Stimulated activated CD4-positive, alpha-beta T cell treated with anti-CD3 and anti-CD28 coated beads, TNF-alpha, amount 100 ng/mL, for 1 hour (primary cell): ENCODE measurements at places on chromosomes 5 and 9.

DNA sequence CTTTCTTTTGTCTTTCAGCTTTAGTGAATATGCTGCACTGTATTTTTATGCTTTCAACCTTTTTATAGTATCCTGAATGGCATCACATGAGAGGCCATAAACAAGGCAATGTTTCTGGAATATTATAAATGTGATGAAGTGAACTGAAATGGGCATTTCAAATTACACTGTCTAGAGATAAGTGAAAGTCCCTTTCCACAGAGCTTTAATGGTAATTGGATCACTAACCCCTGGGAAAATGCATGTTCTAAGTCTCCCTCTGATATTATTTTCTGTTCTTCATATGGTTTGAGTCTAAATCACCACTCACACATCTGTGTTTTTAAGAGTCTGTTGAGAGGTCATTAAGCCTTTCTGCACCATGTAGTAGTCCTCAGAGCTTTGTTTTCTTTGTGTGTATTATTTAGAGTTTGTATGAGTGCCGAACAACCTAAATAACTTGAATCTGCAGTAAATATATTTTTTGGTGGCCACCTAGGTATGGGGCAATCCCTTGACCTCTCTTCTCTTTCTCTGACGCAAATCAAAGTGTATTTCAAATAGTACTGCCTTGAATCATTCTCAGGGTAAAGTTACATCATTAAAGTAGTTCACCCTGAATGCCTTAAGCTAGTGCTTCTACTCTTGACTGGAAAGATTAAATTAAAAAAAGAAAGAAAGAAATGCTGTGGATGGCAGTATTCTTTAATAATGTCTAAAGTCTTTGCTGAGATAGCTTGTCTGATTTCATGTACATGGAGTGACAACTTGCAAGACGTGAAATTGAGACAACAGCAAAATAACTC is 1931.0 kb upstream of the CDH6 start:
- DNase-seq, result no peak

DNA sequence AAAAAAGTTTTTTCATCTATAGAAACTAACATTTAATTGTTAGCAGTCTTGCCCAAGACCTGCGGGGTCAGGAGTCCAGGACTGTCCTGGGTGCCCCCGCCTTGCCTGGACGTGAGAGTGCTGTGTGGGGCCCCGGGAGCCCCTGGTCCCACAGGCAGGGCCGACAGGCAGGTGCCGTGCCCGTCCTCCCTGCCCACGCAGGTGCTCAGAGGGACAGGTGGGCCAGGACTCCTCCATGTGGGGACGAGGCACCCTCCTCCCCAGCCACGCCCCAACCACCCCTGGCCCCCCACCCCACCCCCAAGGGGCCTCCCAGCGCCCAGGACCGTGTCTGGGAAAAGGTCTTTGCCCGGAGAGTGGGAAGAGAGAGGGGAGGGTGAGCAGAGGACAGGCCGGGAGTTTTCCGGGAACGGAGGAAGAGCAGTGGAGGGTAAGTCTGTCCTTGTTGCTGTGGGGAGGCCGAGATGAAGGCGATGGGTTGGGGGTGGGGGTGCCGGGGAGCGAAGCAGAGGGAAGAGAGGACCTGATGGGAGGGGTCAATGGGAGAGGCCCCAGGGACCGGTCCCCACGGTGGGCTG is 2.7 kb upstream of the LCN12 start:
- DNase-seq, result no peak

DNA sequence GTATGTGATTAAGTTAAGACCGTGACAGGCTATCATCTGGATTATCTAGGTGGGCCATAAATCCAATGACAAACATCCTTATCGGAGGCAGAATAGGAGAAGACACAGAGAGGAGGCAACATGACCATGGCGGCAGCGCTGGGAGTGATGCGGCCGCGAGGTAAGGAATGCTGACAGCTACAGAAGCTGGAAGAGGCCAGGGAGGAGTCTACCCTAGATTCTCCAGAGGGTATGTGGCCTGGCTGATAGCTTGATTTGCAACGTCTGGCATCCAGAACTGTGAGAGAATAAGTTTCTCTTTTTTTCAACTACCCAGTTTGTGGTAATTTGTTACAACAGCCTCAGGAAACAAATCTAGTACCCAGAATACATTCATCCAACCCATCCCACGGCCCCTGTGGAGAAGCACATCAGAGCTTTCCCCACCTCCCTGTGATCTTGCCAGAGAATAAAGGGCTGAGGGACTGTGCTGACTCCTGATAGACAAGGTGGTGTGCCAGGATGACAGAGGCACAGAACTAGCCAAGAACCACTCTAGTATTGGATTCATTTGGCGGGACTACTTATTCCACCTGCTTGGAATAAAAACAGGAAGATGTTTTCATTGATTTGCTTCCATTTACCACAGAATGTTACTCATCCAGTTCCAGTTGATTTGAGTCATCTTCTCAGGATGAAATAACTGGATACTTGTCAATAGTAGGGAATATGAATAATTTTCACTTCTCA is 187.4 kb downstream of the MAN2A1 start:
- DNase-seq, result no peak

DNA sequence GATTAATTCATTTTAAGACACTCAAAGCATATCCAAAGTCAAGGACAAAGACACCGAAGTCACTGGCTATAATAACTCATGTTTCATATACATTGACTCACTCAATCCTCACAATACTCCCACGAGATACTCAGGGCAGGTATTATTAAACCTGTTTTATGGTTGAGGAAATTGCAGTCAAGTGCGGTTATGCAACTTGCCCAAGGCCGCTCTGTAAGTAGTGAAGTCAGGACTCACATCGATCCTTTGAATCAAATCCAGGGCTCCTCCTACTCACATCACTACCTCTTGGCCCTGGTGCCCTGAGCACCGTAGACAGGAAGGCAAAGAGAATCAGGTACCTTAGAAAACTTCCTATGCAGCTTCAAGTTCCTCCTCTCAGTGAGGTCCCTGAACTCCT is 87.8 kb upstream of the APC start:
- no peak for DNase-seq

- no peak for DNase-seq
Measured at GRCh38 chr5:119452060-119452372, 281 bp upstream of the HSD17B4 start.

DNA sequence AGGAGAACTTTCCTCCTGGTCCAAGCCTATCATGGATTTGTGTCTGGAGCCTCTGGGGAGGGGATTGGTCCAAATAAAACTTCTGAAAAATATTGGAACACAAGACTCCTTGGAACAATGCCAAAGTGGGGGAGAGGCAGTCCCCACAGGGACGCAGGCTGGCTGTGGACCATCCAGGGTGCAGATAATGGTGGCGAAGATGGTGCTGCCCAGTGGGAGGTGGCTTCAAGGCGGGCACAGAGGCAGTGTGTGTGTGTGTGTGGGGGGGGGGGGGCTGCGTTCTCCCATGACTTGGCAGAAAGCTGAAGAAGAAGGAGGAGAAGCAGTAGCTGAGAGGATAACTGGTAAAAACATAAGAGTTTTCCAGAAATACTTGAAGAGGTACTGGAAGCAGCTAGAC is 186.4 kb downstream of the MELK start:
- no peak for DNase-seq

DNA sequence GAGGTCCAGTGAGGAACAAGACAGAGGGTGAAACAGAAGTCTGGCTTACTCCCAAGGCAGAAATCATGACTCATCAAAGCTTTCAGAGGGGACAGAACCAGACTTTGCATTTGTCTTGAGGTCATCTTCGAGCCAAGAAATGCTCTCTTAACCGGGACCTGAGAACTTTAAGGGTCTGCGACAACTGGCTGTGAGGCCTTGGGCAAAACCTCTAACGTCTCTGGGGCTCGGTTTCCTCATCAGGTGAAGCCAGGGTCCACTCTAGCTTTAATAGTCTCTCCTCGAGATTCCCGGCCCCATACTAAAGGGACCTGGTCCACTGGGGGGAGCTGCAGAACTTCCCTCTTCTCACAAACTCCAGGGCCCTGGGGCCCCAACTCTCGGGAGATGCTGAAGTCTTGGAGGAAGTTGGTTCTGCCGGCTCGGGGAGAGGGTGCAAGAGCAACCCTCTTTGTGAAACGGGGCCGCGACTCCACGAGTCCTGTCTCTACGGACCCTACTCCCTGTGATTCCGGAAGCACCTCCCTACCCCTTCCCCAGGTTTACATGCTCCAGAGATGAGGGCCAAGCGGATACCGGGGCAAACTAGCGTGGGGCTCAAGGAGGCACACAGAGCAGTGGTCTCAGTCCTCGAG is 2.6 kb downstream of the GLIS3 start:
- no peak for DNase-seq

- DNase-seq, result no peak
Measured at GRCh38 chr9:126790561-126790960, 14.3 kb upstream of the ZBTB43 start.

- DNase-seq, result no peak
Measured at GRCh38 chr9:137575716-137576411, 2.9 kb downstream of the DPH7 start.

DNA sequence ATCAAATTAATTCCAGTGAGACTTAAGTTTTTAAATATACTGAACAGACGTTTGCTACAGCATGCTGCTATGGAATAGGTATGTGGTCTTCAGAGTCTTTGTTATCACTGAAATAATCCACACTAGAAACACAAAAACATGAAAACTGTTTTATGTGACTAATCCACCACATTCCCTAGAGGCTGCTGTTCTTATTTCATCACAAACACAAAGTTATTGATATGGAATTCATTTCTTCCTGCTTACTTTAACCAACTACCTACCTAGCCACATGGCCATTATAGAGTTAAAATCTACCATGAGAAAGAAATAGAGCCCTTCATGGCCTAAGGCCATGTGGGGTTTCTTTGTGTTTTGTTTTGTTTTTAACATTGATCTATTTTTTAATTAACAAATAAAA is 232.3 kb upstream of the PTGER4 start:
- no peak for DNase-seq

DNA sequence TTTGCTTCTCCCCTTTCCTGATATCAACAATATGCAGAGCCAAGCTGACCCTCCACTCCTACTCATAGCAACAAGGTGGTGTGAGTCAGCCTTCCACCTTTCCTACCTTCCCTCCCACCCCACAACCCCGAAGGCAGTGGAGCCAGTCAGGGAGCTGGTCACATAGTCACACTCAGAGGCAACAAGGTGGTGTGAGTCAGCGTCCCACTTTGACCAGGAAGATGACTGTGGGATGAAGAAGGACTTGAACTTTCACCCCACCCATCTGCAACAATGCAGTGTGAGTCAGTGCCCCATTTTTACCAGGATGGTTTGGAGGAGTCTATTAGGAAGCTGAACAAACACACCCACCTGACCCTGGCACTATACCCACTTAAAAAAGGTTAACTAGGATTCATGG is 30.1 kb upstream of the ZNF782 start:
- DNase-seq, result no peak
